ENCODE measurements at places on chromosomes 3 and 15.
A peak's percentile ranks its signal among the peaks of the same experiment; 100 is the strongest.

- DNase-seq, result no peak
Measured at GRCh38 chr3:34360713-34361112, 562.3 kb downstream of the PDCD6IP start.

- no peak for DNase-seq
Measured at GRCh38 chr3:13561967-13562366, 13.0 kb downstream of the FBLN2 start.

DNA sequence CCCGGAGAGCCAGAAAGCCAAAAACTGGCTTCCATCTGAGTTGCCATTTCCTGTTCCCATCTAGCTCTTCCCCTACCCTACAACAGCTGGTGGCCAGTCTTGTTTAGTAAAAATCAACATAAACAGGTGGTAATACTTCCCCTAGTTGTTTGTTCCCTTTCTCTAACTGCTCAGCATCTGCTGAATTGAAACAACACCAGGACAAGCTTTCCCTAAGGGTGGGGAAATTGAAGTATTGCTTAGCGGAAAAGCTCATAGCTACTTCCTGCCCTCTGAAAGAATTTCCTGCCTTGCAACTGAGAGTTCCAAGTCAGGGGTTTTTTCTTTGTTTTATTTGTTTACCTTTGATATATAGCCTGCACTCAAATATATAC is 66.8 kb downstream of the HMG20A start:
- no peak for DNase-seq

DNA sequence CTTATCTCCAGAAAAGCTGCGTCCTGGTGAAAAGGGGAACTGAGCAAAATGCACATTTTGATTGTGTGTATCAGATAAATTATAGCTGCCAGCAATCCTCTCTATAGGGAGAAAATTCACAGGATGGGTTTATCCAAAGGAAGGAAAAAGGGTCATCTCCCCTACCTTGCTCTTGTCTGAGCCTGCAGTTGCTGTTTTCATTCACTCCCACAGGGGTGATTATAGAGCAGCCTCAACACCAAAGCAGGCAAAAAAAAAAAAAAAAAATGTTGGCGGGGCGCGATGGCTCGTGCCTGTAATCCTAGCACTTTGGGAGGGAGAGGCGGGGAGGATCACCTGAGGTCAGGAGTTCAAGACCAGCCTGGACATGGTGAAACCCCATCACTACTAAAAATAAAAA is 333.7 kb downstream of the ROBO2 start:
- no peak for DNase-seq

DNA sequence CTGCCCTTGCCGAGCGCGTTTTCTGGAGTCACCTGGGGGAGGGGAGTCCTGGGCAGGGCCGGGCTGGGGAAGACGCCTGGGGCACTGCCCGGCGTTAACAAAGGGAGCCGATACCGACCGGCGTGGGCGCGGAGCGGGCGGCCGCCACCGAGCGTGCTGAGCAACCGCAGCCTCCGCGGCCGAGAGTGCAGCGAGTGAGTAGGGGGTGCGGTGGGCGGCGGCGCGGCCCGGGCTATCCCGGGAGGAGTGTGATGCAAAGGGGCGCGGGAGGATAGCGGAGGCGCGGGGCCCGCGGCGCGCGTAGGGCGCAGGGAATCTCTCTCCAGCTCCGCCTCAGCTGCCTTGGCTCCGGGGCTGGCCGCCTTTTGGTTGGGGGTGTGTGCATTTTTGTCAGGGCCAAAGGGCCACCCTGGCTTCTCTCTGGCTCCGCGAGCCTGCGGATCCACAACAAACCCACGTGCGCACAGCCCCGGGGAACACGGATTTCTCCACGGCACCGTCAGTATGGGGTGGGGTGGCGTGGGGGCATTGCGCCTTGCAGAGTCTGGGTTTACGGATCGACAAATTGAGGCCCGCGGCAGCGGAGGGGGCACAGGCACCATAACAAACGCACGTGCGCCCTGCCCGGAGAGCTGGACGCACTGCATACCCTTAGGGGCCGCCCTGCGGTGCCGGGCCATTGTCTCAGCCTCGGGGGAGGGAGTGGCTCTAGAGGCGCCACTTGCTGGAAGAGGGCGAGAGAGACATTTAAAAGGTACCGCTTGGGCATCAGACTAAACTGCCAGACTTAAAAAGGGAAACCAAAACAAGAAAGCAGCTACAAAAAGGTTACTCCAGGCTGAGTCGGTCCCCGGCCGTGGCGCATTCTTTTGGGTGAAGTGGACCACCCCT is 560 bp downstream of the ST6GAL1 start:
- peak; percentile 52 for DNase-seq

- no peak for DNase-seq
Measured at GRCh38 chr3:148681080-148681479, 16.6 kb upstream of the AGTR1 start.

- DNase-seq, result no peak
Measured at GRCh38 chr3:167008791-167009190, 371.3 kb downstream of the ZBBX start.

GRCh38 chr15:50066202-50066601 is 52.8 kb downstream of the ATP8B4 start:
- no peak for DNase-seq

- DNase-seq, result no peak
Measured at GRCh38 chr3:58798312-58798711, 131.7 kb upstream of the FAM3D start.

- DNase-seq, result no peak
Measured at GRCh38 chr3:33915796-33916546, 117.5 kb downstream of the PDCD6IP start.

- DNase-seq, result no peak
Measured at GRCh38 chr3:68485051-68485450, 447.3 kb downstream of the TAFA4 start.

DNA sequence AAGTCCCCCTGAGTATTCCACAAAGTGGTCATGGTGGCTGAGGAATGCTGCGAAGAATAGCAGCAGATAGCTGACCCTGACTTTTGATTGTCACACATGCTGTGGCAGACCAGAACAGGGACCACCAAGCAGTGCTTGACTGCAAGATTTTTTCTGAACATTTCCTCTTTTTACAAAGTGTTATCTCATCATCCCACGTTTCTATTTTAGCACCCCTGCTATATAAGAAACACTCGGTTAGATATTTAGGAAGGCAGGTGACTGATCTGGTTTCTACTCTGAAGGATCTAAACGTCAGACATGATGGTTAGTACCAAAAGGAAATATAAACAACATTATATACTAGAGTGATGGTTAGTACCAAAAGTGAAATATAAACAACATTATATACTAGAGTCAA is 9.1 kb downstream of the SLC25A26 start:
- DNase-seq, result no peak

DNA sequence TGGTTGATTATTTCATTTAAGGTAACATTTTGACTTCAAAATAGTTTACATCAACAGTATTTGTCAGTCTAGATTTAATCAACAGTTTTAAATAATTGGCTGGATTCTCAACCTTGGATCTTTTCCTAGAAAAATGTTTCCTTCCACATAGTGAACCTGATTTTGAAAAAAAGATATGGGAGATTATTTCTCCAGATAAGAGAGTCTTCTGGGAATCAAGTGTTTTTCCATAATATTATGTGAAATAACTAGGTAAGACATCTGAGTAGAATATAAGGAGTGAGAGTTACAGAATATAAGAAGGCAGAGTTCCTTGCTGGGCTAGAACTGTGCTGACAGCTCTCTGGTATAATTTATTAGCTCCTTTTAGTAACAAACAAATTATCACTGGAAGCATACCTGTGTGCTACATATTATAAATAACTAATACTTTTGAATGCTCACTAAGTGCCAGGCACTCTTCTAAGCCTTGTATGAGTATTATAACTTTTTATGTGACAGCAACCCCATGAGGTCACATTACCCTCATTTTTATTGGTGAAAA is 18.8 kb upstream of the TNFSF10 start:
- no peak for DNase-seq

Data from stimulated activated CD4-positive, alpha-beta T cell treated with anti-CD3 and anti-CD28 coated beads, Interleukin-12 subunit alpha, Interleukin-12 subunit beta, amount 100 ng/mL, for 4 hours (primary cell).